CD4-positive, alpha-beta T cell (primary cell): ENCODE measurements at places on chromosomes 3 and 15. TPM values are rescaled to one million over a fixed set of nuclear protein-coding genes. Genes with fewer than 3 reads are reported as not detected.

The DGKG gene
- not detected for total RNA-seq

The UROC1 gene
- total RNA-seq = not detected

The CHRNA5 gene
- total RNA-seq = 0.25 TPM

The SECISBP2L gene
- total RNA-seq = 56.0 TPM

DNA sequence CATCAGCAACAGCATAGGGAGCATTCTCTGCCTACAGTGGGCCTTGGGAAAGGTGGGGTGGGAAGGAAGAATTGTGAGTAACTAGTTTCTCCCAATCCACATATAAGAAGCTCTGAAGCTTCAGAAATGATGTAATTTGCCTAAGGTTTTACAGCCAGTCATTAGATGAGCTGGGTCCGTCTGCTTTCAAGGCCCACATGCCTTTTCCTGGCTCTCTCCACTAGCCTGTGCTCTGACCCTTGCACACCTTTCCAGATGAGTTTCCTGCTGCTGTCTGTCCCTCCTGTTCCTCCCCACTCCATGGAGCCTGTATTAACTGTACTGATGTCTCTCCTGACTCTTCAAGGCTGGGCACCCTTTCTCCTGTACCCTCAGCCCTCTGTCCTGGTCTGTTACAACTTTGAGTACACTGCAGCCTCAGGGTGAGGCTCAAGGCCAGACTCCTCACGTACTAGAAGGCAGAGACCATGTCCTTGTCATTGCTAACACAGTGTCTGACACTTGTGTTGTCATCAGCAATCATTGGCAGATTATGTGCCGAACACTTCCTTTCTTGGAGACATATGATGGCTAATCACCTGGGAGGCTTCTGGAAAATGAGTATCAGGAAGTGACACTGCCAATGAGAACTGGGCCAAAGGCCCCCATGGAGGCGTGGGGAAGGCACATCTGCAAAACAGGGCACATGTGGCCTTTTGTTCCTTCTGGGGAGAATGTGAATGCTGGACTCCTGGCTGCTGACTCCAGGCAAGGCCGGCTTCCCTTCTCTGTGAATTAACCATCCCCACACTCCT, 6.6 kb downstream of the TM6SF1 start:
- no peak for DNase-seq

- no peak for DNase-seq
Observed at GRCh38 chr15:45829336-45830153, 194.7 kb downstream of the SQOR start.

DNA sequence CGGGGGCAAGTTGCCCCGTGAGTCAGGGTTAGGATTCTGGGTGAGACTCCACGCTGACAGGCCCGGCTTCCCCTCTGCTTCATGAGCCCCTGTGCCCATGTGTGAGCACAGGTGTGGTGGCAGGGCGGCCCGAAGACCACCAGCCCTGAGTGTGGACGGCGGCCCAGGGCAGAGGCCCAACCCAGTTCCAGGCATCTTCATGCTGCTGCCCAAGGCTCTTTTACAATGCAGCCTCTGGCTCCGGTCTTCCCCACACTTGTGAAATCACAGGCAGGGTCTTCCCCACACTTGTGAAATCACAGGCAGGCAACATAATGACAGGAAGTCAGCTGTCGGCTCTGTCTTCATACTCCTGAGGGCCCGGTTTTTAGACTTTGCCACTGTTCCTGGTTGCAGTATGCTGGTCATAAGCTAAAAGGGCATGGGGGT, 78.8 kb downstream of the AAGAB start:
- peak; percentile 29 for DNase-seq

GRCh38 chr15:41080144-41080543, 35.9 kb downstream of the INO80 start:
- no peak for DNase-seq

GRCh38 chr3:69104586-69104985, 17.8 kb downstream of the LMOD3 start:
- no peak for DNase-seq

GRCh38 chr3:45655906-45656305, 33.3 kb upstream of the SACM1L start:
- no peak for DNase-seq
